ENCODE measurements at places on chromosomes 6 and 20.

- DNase-seq: no peak
Observed at GRCh38 chr6:70257768-70258273, 45.1 kb downstream of the COL9A1 start.

DNA sequence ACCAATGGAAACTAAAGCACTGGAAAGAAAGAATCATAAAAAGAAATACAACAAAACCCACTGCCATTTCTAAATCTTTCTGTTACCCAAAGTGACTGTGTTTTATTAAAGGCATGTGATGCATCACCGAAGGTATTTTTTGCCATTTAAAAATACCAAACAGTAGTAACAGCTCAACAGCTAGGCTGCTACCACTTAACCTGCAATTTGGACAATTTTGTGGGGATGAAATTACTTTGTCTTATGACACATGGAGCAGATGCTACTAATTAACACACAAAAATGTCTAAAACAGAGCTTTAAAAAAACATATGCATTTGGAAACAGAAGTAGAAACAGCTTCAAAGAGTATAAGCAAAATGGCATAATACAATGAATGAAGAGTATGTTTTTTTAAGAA is 97.4 kb downstream of the ATXN1 start:
- no peak for DNase-seq

DNA sequence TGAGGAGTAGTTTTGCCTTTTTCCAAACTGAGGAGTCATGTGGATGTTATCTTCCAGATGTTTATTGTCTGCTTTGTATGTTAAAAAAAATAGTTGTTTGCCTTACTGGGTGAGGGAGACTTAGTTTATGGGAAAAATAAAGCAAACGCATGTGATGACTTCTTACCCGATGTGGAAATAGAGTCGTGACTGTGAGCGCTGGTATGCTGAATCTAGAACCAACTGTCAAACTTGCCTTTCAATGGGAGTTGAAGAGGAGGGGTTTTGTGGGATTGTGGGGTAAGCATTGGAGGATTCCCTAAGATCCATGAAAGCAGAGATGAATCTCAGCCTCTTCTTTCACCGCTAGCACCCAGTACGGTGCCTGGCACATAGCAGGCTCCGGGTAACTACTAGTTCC is 5.3 kb downstream of the DCBLD1 start:
- peak; percentile 60 for DNase-seq

DNA sequence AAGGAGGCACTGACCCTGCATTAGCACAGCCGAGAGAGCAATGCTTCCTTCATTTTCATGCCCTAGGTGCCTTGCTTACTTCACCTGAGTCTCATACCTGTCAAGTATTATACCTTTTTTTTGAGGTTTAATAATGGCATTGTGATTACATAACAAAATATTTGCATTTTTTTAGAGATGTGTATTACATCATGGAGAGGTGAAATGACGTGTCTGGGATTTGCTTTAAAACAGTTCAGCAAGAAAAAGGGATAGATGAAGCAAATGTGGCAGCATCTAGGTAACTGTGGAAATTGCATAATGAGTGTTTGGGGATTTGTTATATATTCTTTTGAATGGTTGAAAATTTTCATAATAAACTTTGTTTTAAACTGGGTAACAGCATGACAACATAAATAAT is 48.9 kb downstream of the NKX2-2 start:
- DNase-seq: no peak

DNA sequence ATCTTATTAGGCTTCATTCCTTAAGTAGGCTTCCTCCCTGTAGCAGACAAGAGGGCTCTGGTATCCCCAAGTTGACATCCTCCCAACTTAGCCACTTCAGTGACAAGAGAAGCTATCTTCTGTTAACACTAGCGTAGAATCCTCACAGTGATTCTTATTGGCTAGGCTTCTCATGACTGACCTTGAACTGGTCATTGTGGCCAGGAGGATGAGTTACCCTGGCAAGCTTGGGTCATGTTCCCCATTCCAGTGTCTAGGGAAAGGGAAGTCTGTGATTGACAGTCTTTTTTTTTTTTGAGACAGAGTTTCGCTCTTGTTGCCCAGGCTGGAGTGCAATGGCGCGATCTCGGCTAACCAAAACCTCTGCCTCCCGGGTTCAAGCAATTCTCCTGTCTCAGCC is 7.1 kb downstream of the CDKAL1 start:
- DNase-seq: no peak

- no peak for DNase-seq
Observed at GRCh38 chr20:23132293-23132929, 46.3 kb upstream of the CD93 start.

- DNase-seq: no peak
Observed at GRCh38 chr6:162688751-162689345, 38.7 kb downstream of the PRKN start.

- DNase-seq: no peak
Observed at GRCh38 chr6:49713346-49713745, at the start of gene CRISP2. Gene CRISP2 (minus strand): TSS chr6:49713543. CDS start chr6:49709196, 4,347 bp downstream.
